MCF 10A (cell line): ENCODE measurements at places on chromosomes 7 and 10. TPM values are rescaled to one million over a fixed set of nuclear protein-coding genes. Genes with fewer than 3 reads are reported as not detected.
A peak's percentile ranks its signal among the peaks of the same experiment; 100 is the strongest.

GRCh38 chr10:22900841-22901601 is 26.8 kb upstream of the ARMC3 start:
- H3K27ac ChIP-seq: no peak overlapping the region
- no peaks in the 10 kb centered on the region for H3K4me1 ChIP-seq

GRCh38 chr10:49552277-49552676 is 13.4 kb upstream of the ERCC6 start:
- no peaks in the 10 kb centered on the region for H3K27me3 ChIP-seq
- peak overlapping the region; percentile 82 for H3K27ac ChIP-seq
- peak; percentile 72 for DNase-seq
- H3K4me3 ChIP-seq: peak overlapping the region; percentile 13
- no peaks in the 10 kb centered on the region for H3K36me3 ChIP-seq
- peaks cover 46% of the 10 kb centered on the region for H3K4me1 ChIP-seq

The CCDC136 gene
- 3.5 and 6.5 TPM in 2 replicates for total RNA-seq

DNA sequence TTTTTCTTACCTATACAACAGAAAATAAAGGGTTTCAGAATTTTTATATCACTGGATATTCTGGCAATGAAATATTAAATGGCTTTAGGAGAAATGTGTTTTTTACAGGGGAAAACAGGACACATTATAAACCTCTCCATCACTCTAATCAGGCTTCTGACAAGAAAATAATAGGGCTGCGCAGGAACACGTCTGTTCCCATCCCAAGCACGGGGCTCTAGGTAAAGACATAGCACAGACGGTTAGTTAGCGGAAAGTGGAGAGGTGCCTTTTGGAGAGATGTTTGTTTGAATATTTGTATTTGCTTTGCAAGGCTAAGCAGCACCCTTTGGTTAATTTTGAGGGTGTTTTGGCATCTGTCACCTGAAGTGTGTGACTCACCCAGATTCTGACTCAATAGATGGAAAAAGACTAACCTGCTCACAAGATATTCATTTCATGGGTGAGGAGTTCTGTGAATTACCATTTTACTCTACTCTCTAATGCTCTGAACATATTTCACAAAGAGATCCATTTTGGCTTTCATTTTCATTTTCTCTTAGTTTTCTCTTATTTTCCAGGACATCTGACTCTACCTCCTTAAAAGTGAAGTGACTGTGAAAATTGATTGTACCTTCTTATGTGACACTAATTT is 174.5 kb upstream of the AKR1E2 start:
- peak; percentile 44 for DNase-seq
- H3K27me3 ChIP-seq: no peaks in the 10 kb centered on the region
- no peaks in the 10 kb centered on the region for H3K36me3 ChIP-seq
- no peak overlapping the region for H3K4me3 ChIP-seq
- H3K27ac ChIP-seq: peak overlapping the region; percentile 57
- H3K4me1 ChIP-seq: peaks cover 17% of the 10 kb centered on the region

DNA sequence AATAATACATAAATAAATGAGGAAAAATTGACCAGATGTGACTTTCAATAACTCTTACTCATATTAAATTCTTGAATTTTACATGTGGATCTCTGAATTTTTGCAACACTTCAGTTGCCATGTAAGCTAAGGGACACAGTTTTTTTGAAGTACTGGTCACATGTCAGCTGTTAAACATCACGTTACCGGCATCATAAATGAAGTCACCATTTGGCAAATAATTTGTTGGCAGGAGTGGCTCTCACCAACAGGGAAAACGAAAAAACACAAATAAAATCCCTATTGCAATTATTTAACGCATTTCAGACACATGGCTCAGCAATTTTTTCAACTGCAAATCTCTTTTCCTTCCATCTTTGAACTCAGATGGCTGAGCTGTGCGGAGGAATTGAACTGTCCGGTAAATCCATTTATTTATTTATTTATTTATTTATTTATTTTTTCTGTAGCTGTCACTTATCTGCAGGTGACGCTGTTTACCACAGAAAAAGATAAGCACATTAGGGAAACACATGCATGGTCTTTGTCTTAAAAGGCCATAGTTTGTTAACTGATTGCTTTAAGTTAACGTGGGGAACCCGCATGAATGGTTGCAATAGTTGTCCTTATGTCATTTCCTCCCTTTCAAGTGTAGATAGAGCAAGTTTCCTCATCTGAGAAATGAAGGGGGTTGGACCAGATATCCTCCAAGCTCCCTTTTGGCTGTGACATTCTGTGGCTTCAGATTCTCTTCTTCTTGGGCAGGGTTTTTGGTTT is 64.7 kb upstream of the JAZF1 start:
- no peak for DNase-seq
- no peaks in the 10 kb centered on the region for H3K27me3 ChIP-seq
- H3K27ac ChIP-seq: no peak overlapping the region

DNA sequence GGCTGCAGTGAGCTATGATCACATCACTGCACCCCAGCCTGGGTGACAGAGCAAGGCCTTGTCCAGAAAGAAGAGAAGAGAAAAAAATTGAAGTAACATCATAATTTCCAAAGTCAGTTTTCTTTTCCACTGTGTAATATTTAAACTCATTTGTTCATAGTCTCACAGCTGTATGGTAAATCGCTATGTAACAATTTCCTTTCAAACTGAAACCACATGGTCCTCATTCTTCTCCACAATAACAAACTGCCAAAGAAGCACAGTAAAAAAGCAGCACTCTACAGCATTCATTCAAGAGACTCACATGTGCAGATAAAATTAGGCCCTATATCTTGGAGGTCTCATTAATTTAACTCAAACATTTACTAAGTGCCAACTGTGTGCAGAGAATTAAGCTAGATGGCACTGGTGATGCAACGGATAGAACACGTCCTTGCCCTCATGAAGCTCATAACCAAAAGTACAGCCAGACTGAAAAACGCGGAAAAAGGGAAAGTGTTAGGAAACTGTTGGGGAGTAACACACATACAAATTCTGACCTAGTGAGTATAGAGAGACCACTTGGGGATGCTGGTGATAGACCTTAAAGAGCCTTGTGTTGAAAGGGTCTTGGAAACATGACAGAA is 174.0 kb upstream of the KCTD7 start:
- H3K27ac ChIP-seq: no peak overlapping the region
- no peak for DNase-seq
- no peaks in the 10 kb centered on the region for H3K4me1 ChIP-seq
- no peaks in the 10 kb centered on the region for H3K27me3 ChIP-seq

The ASCC1 gene
- total RNA-seq: 26.3 and 31.6 TPM in 2 replicates

- peak; percentile 18 for DNase-seq
- H3K4me3 ChIP-seq: no peak overlapping the region
- H3K27ac ChIP-seq: no peak overlapping the region
- no peaks in the 10 kb centered on the region for H3K36me3 ChIP-seq
Measured at GRCh38 chr10:91287276-91287675, 66.8 kb downstream of the PCGF5 start.

GRCh38 chr10:132458586-132459300 is 61.7 kb downstream of the PWWP2B start:
- peak; percentile 45 for DNase-seq
- H3K4me1 ChIP-seq: peaks cover 7% of the 10 kb centered on the region
- no peak overlapping the region for H3K27ac ChIP-seq
- H3K36me3 ChIP-seq: no peaks in the 10 kb centered on the region
- H3K4me3 ChIP-seq: no peak overlapping the region

The NANOS1 gene
- 2.2 and 3.8 TPM in 2 replicates for total RNA-seq

- H3K36me3 ChIP-seq: no peaks in the 10 kb centered on the region
- no peak overlapping the region for H3K27ac ChIP-seq
- H3K4me3 ChIP-seq: no peak overlapping the region
- no peaks in the 10 kb centered on the region for H3K27me3 ChIP-seq
Measured at GRCh38 chr10:96276831-96277230, 5.5 kb upstream of the BLNK start.

DNA sequence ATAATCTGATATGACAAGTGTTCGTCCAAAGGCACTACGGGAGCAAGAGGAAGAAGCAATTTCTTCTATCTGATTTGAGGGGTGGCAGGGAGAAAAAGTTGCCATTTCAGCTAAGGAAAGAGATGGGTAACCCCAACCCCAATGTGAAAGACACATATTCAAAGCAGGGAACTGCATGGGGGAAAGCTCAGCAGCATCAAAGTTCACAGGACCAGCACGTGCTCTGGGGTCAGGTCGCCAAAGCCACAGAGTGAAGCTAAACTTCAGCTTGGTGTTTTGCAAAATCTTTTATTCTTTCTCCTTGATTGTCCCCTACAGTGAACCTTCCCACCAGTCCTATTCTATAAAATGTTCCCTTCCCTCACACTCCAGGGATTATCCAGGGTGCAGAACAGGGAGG is 112.8 kb upstream of the PPP2R2D start:
- no peak overlapping the region for H3K27ac ChIP-seq
- no peaks in the 10 kb centered on the region for H3K27me3 ChIP-seq
- H3K36me3 ChIP-seq: no peaks in the 10 kb centered on the region
- H3K4me1 ChIP-seq: no peaks in the 10 kb centered on the region
- H3K4me3 ChIP-seq: no peak overlapping the region

GRCh38 chr7:46603780-46604179 is 682.7 kb upstream of the IGFBP3 start:
- peak; percentile 23 for DNase-seq
- no peak overlapping the region for H3K4me3 ChIP-seq
- H3K4me1 ChIP-seq: peaks cover 5% of the 10 kb centered on the region

DNA sequence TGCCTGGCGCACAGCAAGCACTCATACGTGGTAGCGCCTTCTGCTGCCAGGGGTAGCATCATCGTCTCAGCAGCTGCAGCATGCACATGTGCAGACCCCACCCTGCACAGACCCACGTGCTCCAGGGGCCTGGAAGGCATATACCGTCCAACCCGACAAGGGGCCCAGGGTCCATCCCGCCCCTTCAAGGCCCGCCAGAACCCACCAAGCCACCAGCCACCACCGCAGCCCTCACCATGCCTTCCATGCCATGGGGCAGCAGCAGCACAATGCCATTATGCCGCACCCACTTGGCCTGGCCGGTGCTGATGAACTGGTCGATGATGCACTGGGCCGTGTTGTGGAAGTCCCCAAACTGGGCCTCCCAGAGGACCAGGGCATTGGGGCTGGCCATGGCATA is 22.7 kb downstream of the OGDHL start:
- H3K4me3 ChIP-seq: no peak overlapping the region
- H3K4me1 ChIP-seq: peaks cover 3% of the 10 kb centered on the region
- no peaks in the 10 kb centered on the region for H3K27me3 ChIP-seq

The SPDYE6 gene
- not detected in 2 replicates for total RNA-seq

The TCAF2 gene
- total RNA-seq: 0.49 and 0.70 TPM in 2 replicates

DNA sequence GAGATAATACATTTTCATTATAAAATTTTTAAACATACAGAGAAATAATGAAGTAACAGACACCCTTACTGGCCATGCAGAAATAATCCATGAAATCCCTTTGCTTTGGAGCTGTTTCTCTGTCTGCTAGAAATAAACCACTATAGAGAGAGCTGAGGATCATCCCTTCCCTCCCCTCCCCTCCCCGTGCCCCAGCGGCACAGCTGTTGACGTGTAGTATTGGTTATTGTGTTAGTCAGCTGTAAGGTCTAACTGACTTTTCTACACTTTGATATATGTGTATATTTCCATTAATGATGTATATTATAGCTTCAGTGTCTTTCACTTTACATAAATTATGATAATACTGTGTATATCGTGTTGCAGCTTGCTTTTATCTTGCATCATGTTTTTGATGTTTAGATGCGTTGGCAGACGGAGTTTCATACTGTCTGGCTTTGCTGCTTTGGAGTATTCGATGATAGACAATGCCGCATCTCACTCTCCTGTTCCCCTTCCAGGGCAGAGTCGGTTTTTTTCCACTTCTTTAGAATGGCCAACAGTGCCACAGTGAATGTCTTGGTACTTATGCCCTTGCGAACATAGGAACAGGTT is 27.4 kb upstream of the GRID1 start:
- peaks cover 6% of the 10 kb centered on the region for H3K4me1 ChIP-seq
- no peak overlapping the region for H3K4me3 ChIP-seq
- DNase-seq: no peak
- no peaks in the 10 kb centered on the region for H3K27me3 ChIP-seq
- H3K36me3 ChIP-seq: no peaks in the 10 kb centered on the region
- no peak overlapping the region for H3K27ac ChIP-seq

DNA sequence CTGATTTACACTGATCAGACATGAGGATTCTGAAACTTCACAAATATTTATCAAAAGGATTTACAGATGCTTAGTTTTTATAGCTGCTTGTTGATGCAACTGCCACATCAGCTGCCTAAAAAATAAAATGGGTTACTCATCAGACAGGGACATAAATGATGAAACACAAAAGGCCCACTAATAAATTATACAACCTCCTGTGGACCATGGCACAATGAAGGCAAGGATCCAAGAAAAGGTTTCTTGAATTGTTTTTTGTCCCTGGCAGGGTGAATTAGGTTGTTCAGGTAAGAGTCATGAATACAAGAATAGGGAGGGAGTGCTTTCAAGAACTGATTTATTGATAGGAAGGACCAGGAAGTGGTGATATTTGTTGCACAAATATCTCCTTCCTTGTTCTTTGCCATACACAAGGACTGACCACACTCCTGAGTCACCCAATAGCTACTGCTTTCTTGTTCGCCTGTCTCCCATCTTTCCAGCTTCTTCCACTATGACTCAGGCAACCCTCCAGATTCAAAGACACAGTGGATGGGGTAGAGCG is 234.5 kb downstream of the AHR start:
- H3K36me3 ChIP-seq: no peaks in the 10 kb centered on the region
- H3K27ac ChIP-seq: peak overlapping the region; percentile 81
- peak; percentile 84 for DNase-seq
- H3K27me3 ChIP-seq: no peaks in the 10 kb centered on the region
- peaks cover 33% of the 10 kb centered on the region for H3K4me1 ChIP-seq
- no peak overlapping the region for H3K4me3 ChIP-seq

GRCh38 chr10:50674469-50675254 is 50.9 kb upstream of the SGMS1 start:
- H3K4me3 ChIP-seq: no peak overlapping the region
- no peaks in the 10 kb centered on the region for H3K27me3 ChIP-seq
- DNase-seq: no peak
- no peak overlapping the region for H3K27ac ChIP-seq

DNA sequence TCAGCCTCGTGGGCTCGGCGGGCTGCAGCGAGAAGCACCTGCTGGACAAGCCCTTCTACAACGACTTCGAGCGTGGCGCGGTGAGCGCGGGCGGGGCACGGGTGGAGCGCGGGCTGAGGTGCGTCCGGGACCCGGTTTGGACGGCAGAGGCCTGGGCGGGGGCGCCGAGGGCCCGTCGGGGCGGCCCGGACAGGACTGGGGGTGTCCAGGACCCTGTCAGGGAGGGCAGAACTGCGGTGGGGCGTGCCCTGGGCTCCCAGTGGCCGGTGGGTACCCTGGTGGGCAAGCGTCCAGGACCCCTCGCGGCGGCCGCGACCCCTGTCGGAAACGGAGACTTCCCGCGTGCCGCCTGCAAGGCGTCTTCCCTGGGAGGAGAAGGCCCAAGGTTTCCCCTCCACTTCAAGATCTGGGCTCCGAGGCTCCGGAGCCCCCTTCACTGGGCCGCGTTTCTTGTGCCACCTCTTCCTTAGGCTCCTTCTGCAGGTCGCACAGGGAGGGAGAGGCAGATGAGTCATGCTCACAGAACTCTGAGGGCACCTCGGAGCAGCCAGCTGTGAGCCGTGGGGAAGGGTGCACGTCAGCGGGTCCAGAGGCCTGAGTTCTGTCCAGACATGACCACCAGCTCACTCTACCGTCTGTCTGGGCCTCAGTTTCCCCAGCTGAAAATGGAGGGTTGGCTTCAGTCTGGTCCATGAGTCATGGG is 485 bp downstream of the ALOX5 start:
- no peak overlapping the region for H3K27ac ChIP-seq
- no peak for DNase-seq
- peaks cover 56% of the 10 kb centered on the region for H3K27me3 ChIP-seq
- H3K36me3 ChIP-seq: no peaks in the 10 kb centered on the region

GRCh38 chr7:44884621-44885393 is 523 bp downstream of the PURB start:
- H3K4me3 ChIP-seq: peak overlapping the region; percentile 93
- peak overlapping the region; percentile 99 for H3K27ac ChIP-seq
- peaks cover 34% of the 10 kb centered on the region for H3K4me1 ChIP-seq
- H3K27me3 ChIP-seq: no peaks in the 10 kb centered on the region
- DNase-seq: peak; percentile 33
